ENCODE measurements at places on chromosomes 1 and 21. TPM values are rescaled to one million over a fixed set of nuclear protein-coding genes. Genes with fewer than 3 reads are reported as not detected.

DNA sequence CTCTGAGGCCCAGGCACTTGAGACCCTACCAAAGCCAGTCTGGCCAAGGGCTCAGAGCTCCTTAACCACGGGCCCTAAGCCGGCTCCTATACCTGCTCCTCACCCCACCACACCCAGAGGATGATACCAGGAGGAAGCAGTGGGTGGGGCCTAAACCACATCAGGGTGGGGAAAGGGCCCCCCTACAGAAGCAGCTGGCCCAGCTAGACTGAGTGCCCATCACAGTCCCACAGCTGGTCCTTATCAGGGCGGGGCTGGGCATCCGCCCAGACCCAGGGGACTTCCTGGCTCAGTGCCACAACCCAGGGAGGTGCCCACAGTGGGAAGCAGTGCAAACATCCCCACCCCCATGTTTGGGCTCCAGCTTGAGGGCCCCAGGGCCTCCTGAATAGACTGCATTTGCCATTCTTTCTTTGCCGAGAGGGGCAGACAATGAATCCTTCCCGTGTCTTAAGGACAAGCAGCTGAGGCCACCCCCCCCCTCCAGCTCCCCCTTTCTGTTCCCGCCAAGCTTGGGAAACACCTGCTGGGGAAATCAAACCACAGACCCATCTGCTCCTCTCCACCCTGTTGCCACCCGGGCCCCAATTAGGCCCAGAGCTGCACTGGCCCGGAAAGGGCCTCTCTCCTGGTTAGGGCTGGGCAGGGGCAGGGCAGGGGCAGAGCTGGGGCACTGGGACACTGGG is 6.2 kb downstream of the E2F2 start:
- peak overlapping the region; percentile 92 for H3K27ac ChIP-seq
- no peaks in the 10 kb centered on the region for H3K27me3 ChIP-seq
- DNase-seq: peak; percentile 78
- H3K36me3 ChIP-seq: peaks cover 18% of the 10 kb centered on the region
- H3K4me1 ChIP-seq: peaks cover 59% of the 10 kb centered on the region
- peak overlapping the region; percentile 87 for H3K4me3 ChIP-seq

DNA sequence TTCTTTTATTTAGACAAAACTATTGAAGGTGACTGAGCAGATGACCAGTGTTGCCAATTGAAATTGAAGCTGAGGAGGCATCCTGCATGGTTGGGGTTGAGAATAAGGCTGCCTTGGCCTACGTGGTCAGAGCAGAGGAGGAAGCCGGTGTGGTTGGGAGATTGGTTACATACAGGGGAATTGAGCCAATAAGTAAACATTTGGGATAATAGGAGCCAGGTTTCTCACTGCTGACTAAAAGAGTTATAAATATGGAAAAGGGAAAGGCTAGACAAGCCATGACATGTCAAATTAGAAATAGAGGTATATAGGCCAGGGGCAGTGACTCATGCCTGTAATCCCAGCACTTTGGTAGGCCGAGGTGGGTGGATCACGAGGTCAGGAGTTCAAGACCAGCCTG is 15.8 kb downstream of the SNX7 start:
- no peaks in the 10 kb centered on the region for H3K4me1 ChIP-seq
- no peak for DNase-seq
- H3K27ac ChIP-seq: no peak overlapping the region
- no peaks in the 10 kb centered on the region for H3K27me3 ChIP-seq

- H3K4me1 ChIP-seq: peaks cover 22% of the 10 kb centered on the region
- H3K27me3 ChIP-seq: peaks cover 13% of the 10 kb centered on the region
- no peak overlapping the region for H3K4me3 ChIP-seq
- H3K36me3 ChIP-seq: no peaks in the 10 kb centered on the region
- no peak for DNase-seq
Measured at GRCh38 chr1:17198476-17199258, 6.3 kb upstream of the PADI1 start.

- H3K27ac ChIP-seq: no peak overlapping the region
- no peak for DNase-seq
- no peak overlapping the region for H3K4me3 ChIP-seq
- H3K36me3 ChIP-seq: no peaks in the 10 kb centered on the region
- peaks cover 5% of the 10 kb centered on the region for H3K27me3 ChIP-seq
- no peaks in the 10 kb centered on the region for H3K4me1 ChIP-seq
Measured at GRCh38 chr1:205669341-205670149, 10.8 kb downstream of the SLC45A3 start.

The CENPL gene
- total RNA-seq: 23.2 TPM

The FAM163A gene
- not detected for total RNA-seq

The MYCL gene
- total RNA-seq: 0.42 TPM

The SLC6A9 gene
- 6.3 TPM for total RNA-seq
